Umbilical cord (tissue), 2 donors: ENCODE measurements at places on chromosomes 2 and 18.
A peak's percentile ranks its signal among the peaks of the same experiment; 100 is the strongest.

- DNase-seq: no peak
Measured at GRCh38 chr2:60366135-60366712, 187.2 kb downstream of the BCL11A start.

DNA sequence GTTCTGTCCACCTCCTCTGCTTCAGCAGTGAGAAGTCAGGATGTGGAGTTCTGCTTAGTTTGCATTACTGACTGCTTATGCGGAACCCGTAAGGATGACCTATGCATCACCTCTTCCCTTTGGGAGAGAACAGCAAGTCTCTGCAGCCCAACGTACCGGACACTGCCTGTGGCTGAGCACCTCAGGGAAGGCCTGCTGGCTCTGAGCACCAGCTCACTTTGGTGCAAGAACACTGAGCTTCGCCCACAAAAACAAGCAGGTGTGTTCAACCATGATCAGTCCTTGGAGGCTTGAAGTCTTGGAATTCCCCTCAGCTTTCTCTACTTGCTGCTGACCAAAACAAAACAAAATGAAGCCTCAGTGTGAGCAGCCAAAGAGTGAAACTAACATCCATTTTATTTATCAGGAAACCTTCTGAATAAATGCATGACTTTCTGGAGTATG is 52.7 kb upstream of the NCK2 start:
- no peak for DNase-seq

GRCh38 chr18:6069103-6069502 is 173.8 kb upstream of the TMEM200C start:
- no peak for DNase-seq

DNA sequence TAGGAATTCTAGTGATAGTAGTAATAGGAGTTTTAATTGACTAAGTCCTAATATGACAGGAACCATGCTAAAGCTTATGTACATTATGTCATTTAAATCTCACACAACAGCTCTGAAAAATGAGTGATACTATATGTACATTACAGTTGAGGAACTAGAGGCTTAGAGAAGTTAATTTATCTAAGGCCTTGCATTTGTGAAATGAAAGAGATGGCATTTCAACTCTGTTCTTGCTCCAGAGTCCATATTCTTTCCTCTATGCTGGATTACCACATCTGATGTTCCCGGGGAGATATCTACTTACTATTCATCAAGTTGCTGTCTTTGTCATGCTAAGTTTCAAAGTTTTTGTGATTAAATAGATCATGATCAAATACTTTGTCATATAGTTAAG is 5.7 kb downstream of the AGPS start:
- no peak for DNase-seq

- peak; percentile 85 for DNase-seq
Measured at GRCh38 chr2:70132244-70133126, 45.2 kb downstream of the PCBP1 start.

GRCh38 chr2:33377048-33377447 is 99.4 kb upstream of the RASGRP3 start:
- peak; percentile 56 for DNase-seq

DNA sequence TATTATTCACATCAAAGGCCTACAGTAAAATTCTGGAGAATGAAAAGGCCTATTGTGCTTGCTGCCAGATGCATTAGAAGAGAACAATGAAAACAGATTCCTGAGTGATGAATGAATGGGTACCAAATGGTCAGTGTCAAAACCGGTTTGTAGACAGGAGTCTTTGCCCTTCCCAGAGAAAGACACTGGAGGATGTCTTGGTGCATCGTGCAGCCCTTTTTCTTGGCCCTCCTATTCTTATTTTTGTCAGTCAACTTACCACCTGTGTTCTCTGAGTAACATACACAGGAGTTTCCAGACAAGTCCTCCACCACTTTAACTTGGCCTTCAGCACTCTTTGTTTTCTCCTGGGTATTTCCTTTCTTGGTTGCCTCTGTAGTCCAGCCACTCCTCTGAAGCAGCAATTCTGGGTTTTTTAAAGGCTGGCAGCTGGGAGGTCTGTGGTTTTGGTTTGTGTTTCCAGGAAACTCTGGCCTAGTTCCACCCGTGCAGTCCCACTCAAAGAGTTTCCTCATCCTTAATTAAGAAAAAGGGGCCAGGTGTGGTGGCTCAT is 29.4 kb downstream of the PSTPIP2 start:
- DNase-seq: no peak

- DNase-seq: peak; percentile 27
Measured at GRCh38 chr2:25132299-25132635, 36.1 kb downstream of the POMC start.

GRCh38 chr2:176128982-176129796 is at the start of gene HOXD8:
Gene HOXD8, plus strand, starts transcription at chr2:176129705. Its CDS starts 662 bp downstream, at chr2:176130367.
- peak; percentile 70 for DNase-seq

DNA sequence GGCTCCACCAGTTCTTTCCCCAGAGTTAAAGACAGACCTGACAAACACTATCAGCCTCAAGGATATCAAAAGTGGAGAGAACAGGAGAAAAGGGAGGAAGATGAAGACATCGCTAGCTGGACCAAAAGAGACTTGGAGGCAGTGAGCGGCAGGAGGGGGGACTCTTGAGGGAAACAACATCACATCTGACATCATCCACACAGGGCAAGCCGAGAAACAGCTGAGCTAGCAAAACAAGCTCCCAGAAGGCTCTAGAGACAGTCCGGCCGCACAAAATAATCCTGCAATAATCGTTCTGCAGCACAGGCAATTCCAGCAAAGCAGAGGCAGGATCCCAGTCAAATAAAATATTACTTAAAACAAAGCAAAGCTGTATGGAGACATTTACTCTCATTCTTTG is 239.8 kb downstream of the EN1 start:
- peak; percentile 93 for DNase-seq

DNA sequence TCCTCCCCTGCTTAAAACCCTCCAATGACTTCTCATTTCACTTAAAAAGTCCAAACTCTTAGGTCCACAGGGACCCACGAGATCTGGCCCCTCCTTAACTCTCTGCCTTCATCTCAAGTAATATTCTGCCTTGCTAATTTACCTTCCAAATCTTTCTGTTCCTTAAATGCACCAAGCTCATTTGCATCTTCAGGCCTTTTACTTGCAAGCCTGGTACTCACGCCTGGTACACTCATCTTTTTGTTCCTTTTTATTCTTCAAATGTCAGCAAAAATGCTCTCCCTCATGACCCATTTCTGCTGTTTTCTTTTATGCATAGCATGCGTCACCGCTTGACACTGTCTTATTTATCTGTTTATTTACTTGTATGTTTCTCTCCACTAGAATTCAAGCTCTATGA is 2.7 kb upstream of the WIPF1 start:
- DNase-seq: no peak

DNA sequence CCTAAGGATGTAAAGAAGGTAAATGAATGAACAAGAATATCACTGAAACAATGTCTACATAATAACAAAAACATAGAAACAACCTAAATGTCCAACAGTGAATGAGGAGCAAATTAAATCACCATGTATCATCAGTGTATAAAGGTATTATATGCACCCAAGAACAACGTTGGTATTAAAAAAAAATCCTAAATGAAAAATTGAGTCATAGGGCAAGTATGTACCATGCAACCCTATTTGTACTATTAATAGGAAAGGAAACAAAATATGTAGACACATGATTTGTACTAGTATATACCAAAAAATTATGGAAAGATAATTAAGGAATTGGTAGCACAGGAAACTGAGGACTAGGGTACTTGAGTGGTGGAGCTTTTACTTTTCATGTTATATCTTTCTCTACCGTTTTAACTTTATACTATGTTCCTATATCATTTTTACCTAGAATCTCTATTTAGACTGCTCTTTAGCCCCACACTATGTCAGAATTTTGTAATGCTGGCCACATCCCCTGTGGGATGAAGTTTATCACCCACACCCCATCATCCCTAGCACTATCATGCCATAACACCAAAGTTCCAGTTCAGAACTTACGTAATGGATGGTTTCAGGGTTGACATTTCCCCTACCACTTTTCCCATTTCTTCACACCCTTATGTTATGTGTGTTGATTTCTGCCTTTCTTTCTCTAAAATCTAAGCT is 25.6 kb downstream of the IKZF2 start:
- no peak for DNase-seq

GRCh38 chr18:48932462-48932818 is 18.3 kb downstream of the SMAD7 start:
- no peak for DNase-seq

DNA sequence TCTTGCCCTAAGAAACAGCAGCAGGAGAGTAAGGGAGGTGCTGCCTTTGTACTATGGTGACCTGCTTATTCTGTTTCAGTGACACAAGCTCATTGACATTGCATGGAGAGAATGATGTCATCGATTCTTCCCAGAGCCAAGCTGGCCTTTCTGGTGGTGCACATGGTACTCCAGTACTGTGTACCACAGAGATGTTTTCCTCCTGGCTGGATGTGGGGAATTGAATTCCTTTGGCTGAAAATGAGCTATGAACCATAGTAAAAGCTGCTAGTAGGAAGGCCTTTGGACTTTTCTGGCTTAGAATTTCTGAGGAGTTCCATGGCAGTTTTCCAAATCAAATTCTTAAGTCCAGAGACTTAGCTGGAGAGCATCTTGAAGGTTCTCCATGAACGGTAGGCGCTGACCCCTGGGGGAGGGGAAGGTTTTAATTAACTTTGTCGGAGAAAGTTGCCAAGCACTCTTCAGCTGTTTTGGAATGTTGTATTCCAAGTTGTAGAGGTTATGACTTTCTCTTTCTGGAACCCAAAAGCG is 17.1 kb upstream of the B3GNT2 start:
- DNase-seq: no peak

DNA sequence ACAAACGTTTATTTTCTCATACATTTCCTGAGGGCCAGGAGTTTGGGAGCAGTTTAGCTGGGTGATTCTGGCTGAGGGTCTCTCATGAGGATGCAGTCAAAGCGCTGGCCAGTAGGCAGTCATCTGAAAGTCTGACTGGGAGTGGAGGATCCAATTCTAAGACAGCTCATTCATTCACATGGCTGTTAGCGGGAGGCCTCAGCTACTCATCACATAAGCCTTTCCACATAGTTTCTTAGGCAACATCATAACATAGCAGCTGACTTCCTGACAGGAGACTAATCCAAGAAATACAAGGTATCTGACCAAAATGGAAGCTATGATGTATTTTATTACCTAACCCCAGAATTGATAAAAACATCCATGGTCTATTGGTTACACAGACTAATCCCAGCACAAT is 2.9 kb upstream of the MRPL44 start:
- peak; percentile 42 for DNase-seq

DNA sequence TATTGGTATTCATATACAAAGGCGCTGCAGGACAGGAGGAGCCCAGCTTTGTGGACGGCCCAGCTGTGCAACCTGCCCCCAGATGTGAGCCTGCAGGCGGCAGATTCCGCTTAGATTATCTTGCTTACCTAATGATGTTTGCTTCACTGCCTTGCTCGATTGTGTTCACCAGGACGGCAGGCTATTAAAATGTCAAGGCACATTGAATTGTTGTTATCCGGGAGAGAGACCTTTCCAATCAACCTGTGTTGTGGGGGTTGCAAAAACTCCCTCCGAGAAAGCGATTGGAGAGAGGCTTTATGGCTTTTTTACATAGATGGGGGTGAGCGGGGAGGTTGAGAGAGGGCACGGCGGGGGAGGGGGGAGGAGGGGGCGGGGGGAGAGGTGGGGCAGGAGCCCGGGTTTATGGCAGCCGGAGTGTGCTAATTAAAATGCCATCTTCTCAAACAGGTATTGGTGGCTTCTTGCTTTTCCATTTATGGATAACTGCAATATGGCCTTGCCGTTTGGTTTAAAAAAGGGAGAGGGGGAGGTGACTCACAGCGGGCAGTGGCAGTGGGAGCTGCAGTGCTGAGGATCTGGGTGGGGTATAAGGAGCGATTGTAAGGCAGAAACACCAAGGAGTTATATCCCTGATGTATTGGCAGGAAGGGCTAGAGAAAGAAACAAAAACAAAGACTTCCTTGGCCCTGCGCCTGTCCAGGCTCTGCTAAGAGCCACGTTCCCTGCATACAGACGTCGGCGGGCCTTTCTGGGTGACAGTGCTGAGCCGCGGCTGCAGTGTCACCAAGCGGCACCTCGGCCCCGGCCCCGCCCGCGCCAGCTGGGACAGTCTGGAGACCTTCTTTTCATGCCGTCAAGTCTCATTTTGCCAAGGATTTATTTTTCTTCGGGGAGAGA is 97.2 kb downstream of the INSIG2 start:
- peak; percentile 44 for DNase-seq

GRCh38 chr18:35215026-35215425 is 25.8 kb upstream of the ZNF397 start:
- no peak for DNase-seq

DNA sequence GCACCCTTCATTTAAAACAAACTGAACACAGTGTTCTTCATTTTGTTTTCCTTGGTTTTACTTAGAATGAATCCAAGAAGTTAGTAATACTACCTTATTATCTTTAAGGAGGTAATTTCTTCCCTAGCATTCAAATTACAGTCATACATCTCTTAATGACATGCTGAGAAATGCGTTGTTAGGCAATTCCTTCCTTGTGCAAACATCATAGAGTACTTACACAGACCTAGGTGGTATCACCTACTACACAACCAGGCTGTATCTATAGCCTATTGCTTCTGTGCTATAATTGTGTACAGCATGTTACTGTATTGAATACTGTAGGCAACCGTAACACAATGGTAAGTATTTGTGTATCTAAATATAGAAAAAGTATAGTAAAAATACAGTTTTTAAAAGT is 8.4 kb upstream of the CABYR start:
- no peak for DNase-seq

GRCh38 chr2:31227110-31227509 is 6.8 kb upstream of the EHD3 start:
- DNase-seq: no peak

- DNase-seq: peak; percentile 44
Measured at GRCh38 chr2:227376656-227377396, 2.3 kb downstream of the TM4SF20 start.

GRCh38 chr2:85945586-85945985 is 56.8 kb upstream of the ST3GAL5 start:
- DNase-seq: no peak

DNA sequence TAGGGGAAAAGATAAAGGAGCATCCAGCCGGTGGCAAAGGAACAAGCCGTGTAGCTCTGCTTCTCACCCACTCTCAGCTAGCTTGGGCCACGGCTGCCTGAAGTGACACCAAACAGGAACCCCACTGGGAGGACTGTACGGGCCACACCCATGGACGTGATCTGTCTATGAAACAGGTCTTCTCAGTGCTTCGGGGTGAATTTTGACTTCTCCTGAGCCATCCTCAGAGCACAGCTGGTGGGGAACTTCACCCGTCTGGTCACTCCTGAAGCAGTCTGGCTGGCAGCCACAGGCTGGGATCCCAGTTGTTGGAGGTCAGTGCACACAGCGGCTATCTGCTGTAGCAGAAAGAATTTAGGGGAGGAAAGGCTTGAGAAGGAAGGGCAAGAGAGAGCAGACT is 223.8 kb downstream of the FAM210A start:
- peak; percentile 54 for DNase-seq
